ENCODE measurements at places on chromosomes 3 and 15.

GRCh38 chr3:34878488-34878887 lies 760.8 kb upstream of the ARPP21 start:
- no peak for ATAC-seq

DNA sequence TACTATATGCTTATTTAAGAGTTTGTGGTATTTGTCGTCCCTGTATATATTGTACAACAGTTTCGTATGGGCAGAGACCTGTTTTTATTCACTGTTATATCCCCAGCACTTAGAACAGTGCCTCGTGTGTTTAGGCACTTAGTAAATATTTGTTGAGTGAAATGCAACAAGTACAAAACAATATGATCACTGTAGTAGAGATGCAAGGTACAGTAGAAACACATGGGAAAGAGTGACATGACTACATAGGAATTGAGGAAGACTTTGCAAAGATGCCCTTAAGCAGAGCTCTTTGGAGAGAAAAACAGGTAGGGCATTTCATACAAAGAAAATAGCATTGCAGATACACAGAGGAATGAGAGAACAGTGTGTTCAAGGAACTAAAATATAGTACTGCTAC lies 18.3 kb downstream of the RASA2 start:
- ATAC-seq = no peak

- no peak for ATAC-seq
Measured at GRCh38 chr15:57457726-57458125, 81.4 kb downstream of the CGNL1 start.

- no peak for ATAC-seq
Measured at GRCh38 chr3:165195640-165196576, at the start of gene SLITRK3. SLITRK3 (minus strand) TSS chr3:165196384; CDS start chr3:165190830, 5,554 bp downstream.

DNA sequence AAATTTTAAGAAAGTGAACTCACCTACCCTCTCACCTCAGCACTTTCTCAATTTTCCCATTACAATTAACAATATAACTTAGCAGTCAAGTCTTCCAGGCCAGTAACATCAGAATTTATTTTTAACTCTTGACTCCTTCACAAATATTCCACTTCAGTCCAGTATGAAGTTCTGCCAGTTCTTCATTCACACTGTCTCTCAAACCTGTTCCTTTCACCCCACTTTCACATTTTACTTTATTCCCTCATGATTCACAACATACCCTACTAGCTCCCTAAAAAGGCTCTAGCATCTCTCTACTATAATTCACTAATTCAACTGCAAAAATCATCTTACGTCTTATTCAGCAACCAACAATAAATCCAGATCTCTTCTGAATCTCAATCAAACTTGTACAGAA lies 3.8 kb downstream of the GSK3B start:
- no peak for ATAC-seq

- no peak for ATAC-seq
Measured at GRCh38 chr3:43290956-43291355, 4.6 kb downstream of the SNRK start.

- no peak for ATAC-seq
Measured at GRCh38 chr3:59065240-59065639, 15.4 kb upstream of the CFAP20DC start.

DNA sequence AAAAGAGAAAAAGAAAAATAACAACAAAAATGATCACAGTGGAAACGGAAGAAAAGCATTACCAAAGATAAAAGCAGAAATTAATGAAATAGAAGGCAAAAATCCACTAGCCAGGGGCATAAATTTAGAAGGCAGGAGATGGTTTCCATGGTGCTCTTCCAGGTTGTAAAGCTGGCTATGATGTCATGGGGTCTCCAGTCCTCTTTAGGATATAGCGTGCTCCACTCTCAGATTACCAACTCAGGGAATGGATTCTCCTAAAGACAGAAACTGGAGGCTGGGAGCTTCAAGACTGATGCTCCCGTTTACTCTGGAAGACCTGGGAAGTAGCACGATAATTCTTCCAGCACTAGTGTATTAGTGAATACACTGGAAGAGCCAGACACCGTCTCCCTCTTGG lies 10.9 kb upstream of the ULK4 start:
- ATAC-seq = no peak

- no peak for ATAC-seq
Measured at GRCh38 chr15:64205202-64205601, 42.4 kb upstream of the PPIB start.

GRCh38 chr3:29447946-29448627 lies 167.2 kb downstream of the RBMS3 start:
- no peak for ATAC-seq

DNA sequence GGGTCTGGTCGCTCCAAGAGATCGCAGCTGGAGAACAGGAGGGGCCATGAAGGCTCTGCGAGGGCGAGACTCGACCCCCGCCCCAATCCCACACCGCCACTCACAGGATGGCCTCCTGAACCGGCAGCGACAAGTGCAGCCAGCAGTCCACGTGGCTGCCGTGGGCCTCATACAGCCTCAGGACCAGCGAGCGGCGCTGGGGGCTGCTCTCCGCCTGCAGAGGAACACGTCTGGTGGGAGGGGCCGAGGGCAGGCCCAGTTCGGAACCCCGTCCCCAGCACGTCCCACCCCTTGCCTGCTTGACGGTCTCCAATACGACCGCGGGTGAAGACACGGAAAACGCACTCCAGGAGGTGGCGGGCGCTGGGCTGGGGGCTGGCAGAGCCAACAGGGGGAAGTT lies 9.2 kb downstream of the NEIL1 start:
- no peak for ATAC-seq

- ATAC-seq = no peak
Measured at GRCh38 chr3:51955175-51955892, at the start of gene GPR62. GPR62 (plus strand) TSS chr3:51955381; CDS start chr3:51955653, 272 bp downstream.

DNA sequence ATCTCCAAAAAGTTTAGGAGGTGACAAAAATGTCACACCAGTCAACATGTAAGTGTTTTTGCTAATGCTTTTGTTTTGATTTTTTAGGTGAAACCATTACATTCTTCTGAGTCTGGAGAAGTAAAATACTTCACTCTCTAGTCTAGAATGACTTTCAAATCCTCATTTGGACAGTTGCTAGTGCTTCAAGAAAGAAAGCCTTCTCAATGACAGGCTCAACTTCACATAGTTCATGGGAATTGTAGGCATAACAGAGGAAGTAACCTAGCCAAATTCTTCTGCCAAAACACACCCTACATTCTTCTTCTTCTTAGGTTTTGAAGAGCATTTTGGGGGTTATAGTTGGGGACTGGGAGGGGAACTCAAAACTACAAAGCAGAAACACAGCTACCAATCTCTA lies 29.4 kb upstream of the HEG1 start:
- ATAC-seq = no peak

- ATAC-seq = no peak
Measured at GRCh38 chr3:37725842-37726241, 135.8 kb upstream of the CTDSPL start.

DNA sequence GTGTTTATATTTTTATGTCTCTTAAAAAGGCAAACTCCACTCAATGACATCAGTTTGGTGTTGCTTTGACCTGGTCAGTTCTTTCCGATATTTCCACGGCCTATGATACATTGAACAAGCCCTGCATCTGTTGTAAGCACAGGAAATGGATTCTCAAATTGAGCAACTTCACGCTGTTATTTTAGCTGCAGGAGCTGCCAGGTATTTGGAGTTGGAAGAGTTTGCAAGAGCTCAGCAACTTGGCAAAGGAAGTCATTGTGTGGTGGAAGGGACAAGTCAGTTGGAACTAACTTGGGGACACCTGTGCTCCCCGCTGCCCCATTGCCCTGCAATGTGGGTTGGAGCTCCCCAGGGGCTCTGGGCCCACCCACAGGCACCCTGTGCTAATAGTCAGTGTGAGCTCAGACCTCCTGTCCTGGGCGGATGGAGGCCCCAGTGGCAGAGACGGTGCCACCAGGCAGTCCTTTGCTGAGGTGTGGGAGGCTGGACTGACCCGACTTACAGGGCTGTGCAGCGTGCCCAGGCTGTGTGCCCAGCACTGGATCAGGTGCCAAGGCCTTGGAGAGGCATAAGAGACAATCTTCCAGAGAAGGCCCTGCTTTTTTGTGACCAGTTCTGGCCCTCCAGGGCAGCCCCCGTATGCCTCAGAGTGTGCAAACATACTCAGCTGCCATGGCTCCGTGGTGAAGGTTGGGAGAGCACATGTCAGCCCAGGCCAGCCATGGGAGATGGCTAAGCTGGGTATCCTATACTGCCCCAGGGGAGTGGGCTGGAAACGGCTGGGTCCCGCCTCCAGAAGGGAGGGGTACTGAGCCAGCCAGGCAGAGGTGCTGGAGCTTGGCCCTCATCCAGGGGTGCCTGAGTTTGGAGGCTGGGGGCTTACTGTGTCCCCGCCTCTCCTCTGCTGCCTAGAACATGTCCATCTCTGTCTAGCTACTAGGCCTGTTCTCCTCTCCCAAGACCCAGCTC lies 43.5 kb downstream of the KY start:
- no peak for ATAC-seq

GRCh38 chr3:78838362-78838761 lies 929.4 kb downstream of the ROBO1 start:
- no peak for ATAC-seq

GRCh38 chr3:48532271-48532976 lies 24.2 kb downstream of the PFKFB4 start:
- no peak for ATAC-seq

DNA sequence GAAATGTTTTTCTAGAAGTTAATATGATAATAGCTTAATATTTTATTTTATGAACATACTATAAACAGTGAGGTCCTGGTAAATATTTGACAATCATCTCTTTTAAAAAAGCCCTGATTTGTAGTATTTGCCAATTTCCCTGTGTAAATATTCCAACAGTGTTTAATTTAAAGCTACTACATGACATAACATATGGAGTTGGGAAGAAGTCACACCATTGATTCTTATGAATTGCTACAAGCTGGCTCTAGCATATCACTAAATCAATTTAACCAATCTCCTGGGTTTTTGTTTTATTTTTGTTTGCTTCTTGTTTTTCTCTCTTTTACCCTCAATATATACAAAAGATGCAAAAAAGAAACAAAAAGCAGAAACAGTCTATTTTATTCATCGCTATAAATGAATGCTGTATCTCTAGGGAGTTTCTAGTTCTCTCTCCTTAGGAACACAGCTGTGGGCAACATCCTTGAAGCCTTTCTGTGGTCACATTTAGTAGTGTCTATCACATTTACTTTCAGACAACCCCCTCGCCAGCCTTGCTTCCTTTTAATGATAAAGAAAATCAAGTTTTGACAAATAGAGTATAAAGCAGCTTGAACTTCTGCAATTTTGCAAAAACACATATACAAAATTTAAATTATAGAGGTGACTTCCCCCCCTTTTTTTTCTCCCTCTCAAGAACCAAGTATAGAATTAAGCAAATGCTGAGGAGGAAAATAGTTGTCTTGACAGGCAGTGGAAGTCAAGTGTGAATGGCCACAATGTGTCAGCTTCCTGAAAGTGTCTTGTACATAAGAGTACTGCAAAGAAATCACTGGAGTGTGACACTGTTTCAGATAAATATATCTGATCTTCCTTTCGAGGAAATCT lies 21.4 kb downstream of the CCR1 start:
- ATAC-seq = peak; percentile 51

- peak; percentile 94 for ATAC-seq
Measured at GRCh38 chr3:129827765-129828164, 65.7 kb downstream of the TMCC1 start.

- ATAC-seq = no peak
Measured at GRCh38 chr3:5255404-5256344, 68.2 kb downstream of the EDEM1 start.

DNA sequence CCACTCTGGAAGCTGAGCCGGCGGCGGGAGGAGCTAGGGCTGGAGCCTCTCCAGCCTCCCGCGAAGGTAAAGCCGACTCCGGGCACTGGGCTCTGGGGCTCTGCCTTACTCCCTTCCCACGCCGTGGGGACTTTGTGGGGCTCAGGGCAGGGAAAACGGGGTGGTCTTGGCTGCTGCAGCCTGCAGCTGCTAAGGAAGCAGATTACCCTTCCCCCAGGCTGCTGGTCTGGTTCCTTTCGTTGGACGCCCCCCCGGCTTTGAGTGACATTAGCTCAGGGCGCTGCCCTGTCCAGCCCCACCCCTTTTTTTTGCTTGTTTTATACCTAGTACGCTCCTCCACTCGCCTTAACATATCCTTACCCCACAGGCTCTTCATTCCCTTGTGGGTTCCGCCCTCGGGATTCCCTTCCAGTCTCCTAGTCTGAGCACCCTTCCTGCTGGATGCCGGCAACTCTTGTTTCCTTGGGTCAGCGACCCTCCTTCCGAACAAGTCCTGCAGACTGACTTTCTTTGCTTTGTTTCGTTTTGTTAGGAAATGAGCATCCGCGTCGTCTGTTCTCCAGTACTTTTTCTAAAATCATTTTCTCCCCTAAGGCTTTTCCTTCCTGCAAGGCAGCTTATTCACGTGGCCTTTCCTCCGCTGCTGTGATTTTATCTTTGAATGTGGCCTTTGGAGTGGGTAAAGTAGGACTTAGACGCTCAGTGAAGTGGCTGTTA lies 551 bp downstream of the DNAJC13 start:
- peak; percentile 53 for ATAC-seq

GRCh38 chr15:28167042-28167441 lies 67.9 kb upstream of the OCA2 start:
- no peak for ATAC-seq

DNA sequence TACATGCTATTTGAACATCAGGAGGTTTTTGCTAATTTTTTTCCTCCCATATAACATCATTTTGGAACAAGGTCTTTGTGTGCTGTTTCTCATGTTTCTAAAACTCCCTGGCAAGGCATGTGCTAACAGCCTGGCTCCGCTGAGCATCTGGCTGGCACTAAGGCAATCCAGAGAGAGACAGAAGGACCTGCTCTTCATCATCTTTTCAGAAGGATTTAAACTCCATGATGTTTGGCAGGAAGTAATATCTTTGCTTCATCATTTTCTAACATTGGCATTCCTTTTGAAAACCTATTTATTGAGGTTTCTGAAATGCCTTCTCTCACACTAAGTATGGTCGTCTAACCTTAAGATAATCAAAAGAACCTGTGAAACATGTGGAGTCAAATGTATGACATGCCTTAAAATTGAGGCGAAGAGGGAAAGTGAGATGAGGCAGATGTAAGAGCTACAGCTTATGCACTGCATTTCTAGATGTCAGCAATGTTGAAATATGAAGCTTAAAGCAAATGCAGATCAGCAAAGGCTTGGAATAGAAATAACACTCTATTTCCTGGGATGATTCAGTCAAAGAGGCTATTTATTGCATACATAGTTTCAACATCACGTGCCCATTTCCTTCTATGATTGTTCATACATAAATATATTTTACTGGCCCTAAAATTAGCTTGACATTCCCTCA lies 592.0 kb downstream of the ZNF385D start:
- ATAC-seq = no peak

- ATAC-seq = no peak
Measured at GRCh38 chr15:44501768-44502366, 35.1 kb upstream of the EIF3J start.

All from activated T-helper 17 cell treated with anti-CD3 and anti-CD28 coated beads, Interleukin-2, amount 50 U/mL, for 72 hours (primary cell).